Stimulated activated CD4-positive, alpha-beta T cell treated with anti-CD3 and anti-CD28 coated beads, Interleukin-4, amount 100 ng/mL, for 48 hours (primary cell): ENCODE measurements at places on chromosomes 12 and 14.

DNA sequence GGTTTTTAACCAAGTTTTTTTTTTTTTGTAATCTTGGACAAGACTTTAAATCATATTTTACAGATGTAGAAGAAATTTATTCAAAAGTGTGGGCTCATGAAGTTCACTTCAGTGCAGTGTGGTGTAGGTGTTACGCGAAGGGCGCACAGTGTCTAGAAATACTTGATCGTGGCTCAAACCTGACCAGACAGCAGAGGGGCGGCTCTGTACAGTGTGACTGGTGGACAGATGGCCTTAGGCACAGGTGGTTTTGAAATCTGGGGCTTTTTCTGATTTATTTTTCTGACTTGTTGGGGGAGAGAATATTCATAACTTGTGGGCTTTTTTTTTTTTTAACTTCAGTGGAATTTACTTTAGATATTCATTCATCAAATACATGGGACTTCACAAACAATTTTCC, 179.2 kb downstream of the PELI2 start:
- DNase-seq: no peak

GRCh38 chr14:76307786-76308780, 67.9 kb upstream of the ESRRB start:
- no peak for DNase-seq

DNA sequence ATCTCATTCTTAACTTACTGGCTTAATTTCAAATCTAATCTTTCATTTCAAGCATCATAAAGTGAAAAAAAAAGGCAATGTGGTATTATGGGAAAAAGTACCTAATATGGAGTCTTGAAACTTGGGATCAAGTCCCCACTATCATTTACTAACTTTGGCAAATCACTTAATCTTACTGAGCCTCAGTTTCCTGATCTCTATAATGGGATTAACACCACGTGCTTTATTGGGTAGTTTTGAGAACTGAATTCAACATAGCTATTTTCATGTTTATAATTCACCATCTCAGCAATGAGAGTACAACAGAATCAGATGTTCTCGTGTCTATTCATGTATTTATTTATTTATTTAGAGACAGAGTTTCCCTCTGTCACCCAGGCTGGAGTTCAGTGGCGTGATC, 78.3 kb downstream of the NTN4 start:
- DNase-seq: no peak

DNA sequence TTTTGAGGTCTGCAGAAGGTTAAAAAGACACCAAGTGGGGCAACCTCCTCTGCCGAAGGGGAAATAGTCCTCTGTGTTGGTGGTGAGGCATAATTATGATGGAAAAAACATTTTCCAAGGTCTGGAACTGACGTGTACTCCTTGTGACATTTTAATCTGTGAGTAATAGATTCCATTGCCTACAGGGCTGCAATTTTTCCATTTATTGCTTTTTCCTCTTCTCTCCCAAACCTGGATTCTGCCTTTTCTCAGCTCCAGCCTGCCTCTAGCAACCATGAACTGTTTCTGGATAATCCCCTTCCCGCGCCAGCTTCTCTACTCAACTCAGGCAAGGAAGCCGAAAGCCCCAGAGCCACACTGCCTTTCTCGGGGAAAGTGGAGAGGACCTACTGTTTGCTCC, 230.1 kb upstream of the PLXNC1 start:
- no peak for DNase-seq

DNA sequence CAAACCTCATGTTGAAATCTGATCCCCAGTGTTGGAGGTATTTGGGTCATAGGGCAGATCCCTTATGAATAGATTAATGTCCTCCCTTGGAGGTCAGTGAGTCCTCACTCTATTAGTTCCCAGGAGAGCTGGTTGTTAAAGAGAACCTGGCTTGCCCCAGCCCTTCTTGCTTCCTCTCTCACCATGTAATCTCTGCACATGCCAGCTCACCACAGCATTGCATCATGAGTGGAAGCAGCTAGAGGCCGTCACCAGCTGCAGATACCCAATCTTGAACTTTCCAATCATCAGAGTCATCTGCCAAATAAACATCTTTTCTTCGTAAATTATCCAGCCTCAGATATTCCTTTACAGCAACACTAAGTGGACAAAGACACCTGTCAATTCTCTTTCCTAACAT, 161.8 kb upstream of the IGF1 start:
- no peak for DNase-seq

DNA sequence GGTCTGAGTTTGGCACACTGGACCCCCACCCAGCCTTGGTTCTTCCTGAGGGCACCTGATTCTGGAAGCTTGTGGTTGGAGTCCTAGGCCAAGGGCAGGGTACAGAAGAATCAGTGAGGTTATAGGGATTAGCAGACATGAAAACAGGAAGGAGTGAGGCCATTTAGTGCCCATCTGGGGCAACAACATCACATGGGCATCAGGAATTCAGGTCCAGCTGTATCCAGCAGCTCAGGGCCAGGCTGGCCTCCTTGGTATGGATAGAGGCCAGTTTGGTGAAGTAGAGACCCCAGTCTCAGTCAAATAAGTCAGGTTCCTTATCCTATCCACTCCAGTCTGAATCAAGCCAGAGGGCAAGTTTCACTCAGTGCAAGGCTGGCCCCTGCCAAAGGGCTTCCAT, 36.2 kb downstream of the RASAL1 start:
- DNase-seq: no peak

- no peak for DNase-seq
Observed at GRCh38 chr12:51482929-51483697, 58.5 kb downstream of the SLC4A8 start.

GRCh38 chr14:52553671-52554575, 1.3 kb downstream of the GPR137C start:
- DNase-seq: peak; percentile 71

DNA sequence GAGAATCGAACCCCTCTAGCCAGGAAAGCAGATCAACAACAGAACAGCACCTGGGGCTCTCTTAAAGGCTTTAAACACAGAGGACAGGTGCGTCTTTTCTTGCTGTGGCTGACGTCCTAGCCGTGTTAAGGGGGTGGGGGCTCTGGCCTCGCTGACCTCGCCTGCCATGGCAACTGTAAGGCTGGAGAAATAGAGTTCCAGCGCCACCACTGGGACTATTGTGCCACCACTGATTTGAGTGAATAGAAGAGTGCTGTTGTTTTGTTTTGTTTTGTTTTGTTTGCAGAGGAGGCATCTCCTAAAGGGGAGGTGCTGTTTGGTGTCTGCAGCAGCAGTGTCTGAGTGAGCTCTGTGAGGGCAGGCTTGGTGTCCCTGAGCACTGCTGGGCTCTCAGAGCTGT, 34.2 kb upstream of the PRMT8 start:
- no peak for DNase-seq

- DNase-seq: no peak
Observed at GRCh38 chr12:24861766-24862540, 86.9 kb downstream of the BCAT1 start.

- no peak for DNase-seq
Observed at GRCh38 chr12:16606991-16607390, 1.0 kb upstream of the LMO3 start.

DNA sequence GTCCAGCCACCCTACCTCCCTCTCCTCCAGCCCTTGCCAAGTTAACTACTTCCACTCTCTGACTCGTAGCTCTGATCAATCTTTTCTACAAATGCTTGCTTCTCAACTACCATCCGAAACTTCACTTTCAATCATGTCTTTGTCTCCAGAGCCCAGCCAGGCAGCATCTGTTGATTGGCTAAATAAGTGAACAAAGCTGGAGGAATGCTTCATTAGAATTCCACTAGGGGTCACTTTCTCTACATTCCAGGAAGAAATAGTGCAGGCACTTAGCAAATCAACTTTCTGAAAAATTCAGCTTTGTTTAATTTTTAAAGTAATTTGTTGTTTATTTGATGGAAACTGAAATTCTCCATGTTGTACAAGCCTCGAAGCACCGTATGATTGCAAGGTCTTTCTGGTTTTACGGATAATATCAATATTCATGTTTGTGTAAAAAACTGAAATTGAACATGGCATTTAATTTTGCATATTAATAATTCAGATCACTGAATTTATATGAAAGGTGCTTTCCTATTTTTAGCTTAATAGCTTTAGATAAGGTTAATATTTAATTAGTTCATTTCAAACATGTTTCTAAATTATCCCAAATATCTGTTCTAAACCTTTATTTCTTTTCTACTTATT, 32.4 kb upstream of the HELB start:
- no peak for DNase-seq

GRCh38 chr12:50506753-50507473, 2.1 kb downstream of the DIP2B start:
- DNase-seq: no peak

GRCh38 chr12:57626921-57627445, 6.0 kb downstream of the B4GALNT1 start:
- DNase-seq: no peak
